NCI-H1436 treated with DMSO at 0.1 percent for 48 hours (cell line): ENCODE measurements at places on chromosomes 13 and 19.

- DNase-seq = no peak
Measured at GRCh38 chr19:37505958-37506386, 767 bp upstream of the ZNF793 start.

GRCh38 chr19:28171983-28172382 lies 1041.0 kb downstream of the UQCRFS1 start:
- no peak for DNase-seq

DNA sequence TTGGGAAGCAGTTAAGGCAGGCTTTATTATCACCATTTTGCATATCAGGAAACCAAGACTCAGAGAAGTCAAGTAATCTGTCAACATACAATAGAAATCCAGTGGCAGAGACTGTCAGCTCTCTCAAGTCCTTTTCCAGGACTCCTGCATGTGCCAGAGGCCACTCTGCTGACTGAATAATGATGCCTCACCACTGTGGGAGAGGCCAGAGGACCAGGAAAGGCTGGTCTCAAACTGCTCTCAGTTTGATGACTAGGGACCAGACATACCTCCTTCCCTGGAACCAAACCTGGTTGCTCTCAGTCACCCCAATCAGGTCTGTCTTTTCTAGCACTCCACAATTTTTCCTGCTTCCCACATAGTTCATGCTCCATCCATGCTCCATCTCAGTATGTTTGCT lies 8.0 kb downstream of the RNASEH2B start:
- DNase-seq = no peak

DNA sequence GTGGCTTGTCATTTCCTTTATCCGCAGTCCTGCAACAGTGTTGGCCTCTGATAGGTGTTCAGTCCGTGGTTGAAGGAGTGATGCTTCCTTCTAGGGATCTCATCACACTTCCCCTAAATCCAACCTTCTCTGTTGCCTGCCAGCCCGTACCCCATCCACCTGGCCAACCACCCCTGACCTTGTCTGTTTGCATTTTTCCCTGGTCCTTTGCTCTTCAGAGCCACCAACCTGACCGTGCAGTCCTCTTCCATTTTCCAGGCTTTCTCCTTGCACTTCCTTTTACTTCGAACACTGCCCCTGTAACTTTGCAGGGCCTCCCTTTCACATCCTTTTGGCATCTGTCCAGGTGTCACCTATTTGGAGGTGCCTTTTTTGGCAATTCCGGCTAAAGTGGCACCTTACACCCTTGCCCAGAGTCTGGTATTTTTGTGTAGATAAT lies 696 bp downstream of the ZNF460 start:
- no peak for DNase-seq

DNA sequence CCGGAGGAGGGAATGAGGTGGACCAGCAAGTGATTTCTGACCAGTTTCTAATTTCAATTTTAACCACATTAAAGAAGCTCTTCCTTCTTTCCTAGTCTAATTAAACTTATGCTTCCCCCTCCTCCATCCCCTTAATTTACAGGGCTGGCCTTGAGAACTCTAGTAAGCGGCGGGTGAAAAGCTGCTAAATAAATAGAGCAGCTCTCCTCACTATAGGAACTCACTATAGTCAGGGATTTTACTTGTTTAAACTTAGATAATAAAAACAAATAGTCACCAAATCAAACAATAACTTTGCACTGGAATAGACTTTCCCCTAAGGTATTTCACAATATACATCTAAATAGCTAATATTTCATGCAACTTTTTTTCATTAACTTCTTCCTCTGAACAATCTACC lies 1838.2 kb upstream of the PRR20A start:
- DNase-seq = no peak

DNA sequence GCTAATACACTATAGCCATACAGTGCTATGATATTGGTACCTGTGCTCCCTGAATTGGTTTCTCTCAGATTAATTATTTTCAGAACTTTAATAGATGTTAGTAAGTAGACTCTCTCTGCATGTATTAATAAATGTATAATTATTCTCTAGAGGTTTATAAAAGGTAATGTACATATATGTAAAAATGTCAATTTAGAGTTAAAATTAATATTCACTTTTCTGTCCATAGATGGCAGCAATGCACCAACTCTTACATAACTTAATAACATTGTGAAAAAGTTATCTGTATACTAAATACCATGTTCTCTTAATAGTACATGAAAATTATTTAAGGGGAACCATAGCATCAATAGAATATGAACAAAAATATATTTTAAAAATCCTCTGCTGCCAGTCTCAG lies 515.0 kb upstream of the KLHL1 start:
- DNase-seq = no peak

DNA sequence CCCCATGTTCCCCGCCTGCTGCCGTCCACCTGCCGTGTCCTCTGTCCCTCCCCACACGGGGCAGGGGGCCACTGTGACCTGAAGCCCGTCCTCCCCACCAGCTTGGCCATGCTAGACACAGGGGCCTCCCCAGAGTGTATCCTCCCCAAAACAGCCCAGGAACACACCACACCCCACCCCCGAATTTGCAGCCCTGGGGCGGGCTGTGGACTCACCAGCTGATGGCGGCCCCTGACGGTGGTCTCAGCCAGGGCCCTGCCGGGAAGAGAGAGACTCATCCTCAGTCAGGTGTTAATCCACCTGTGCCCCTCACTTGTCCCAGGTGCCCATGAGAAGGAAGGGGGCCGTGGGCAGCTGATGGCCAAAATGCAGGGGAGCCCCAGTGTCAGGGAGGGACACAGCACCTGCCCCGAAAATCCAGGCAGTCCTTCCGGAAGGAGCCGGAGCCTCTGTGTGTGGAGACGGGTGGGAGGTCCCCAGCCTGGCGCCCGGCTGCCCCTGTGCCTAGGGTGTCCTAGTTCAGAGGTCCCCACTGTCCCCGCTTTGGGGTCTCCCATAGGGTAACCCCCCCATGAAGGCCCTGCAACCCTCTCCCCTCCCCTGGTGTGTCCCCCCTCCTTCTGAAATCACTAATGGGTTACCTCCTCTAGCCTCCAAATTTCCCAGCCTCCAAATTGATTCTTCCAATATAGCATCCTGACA lies 39.3 kb upstream of the TCF3 start:
- no peak for DNase-seq

GRCh38 chr13:40469581-40470310 lies 196.7 kb downstream of the FOXO1 start:
- no peak for DNase-seq

DNA sequence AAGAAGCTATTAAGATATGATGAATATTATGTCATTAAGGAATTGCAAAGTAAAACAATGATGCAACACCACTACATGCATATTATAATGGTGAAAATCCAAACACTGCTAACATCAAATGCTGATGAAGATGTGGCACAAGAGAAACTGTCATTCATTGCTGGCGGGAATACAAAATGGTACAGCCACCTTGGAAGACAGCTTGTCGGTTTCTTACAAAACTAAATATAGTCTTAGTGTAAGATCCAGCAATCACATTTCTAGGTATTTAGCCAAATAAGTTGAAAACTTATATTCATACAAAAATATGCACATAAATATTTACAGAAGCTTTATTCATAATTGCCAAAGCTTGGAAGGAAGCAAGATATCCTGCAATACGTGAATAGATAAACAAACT lies 114.9 kb upstream of the EDNRB start:
- DNase-seq = no peak

DNA sequence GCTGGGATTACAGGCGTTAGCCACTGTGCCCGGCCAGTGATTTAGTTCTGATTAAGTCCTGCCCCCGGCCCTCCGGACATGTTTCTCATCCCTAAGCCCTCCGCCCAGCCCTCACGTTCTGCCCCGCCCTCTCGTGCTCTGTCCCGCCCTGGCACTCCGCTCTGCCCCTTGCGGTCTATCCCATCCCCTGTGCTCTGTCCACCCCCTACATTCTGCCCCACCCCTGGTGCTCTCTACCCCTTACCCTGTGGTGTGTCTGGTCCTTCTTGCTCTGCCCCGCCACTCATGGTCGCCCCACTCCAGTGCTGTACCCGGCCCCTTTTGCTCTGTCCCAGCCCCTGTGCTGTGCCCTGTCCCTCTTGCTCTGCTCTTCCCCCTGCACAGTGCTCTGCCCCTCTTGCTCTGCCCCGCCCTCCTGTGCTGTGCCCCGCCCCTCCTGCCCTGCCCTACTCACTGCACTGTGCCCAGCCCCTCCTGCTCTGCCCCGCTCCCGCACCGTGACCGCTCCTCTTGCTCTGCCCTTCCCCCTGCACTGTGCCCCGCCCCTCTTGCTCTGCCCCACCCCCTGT lies 3.0 kb downstream of the GTPBP3 start:
- DNase-seq = no peak

DNA sequence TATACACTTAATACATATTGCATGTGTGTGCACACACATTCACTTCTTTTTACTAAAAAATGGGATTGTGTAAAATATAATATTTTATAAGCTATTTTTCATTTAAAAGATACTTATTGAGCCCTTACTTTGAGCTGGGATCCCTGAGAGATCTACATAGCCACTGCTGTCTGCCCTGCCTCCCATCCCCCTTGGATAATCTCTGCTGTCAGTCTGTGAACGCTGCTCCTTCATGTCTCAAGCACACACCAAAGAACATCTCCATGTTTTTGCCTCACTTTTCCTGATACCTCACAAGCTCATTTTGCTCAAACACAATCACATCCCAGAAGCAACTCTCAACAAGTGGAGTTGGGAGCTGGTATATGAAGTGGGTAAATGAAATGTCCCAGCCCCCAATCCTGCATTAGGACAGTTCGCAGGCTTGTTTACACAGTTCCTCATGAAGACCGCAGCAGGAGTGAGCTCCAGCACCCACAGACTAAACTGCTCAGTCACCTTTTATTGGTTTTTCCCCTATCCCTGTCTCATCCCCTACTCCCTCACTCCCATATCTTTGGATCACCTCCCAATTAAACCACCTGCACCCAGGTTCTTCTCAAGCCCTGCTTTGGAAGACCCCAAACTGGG lies 108.3 kb upstream of the FRY start:
- DNase-seq = no peak

- DNase-seq = no peak
Measured at GRCh38 chr19:49553451-49554271, 25.9 kb downstream of the RCN3 start.

GRCh38 chr13:93227878-93228642 lies 1.5 kb downstream of the GPC6 start:
- peak; percentile 54 for DNase-seq

DNA sequence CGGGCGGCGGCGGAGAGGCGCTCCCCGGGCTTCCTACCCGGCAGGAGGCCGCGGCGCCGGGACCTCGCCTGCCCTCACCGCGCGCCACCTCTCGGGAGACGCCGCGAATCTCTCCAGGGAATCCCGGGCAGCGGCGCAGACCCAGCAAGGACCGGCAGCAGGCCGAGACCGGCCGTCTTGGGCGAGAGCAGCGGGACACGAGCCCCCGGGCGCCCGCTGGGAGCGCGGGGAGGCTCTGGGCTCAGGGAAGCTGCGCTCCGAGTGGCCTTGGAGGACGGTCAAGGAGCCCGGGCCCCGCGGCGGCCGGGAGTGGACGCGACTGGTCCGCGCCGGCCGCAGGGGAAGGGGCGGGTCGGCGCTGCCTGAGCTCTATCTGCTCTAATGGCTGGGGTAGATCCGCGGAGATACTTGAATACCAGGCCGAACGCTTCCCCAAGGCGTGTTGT lies 14.7 kb downstream of the CDX2 start:
- DNase-seq = no peak

- DNase-seq = no peak
Measured at GRCh38 chr19:970695-971094, 13.4 kb upstream of the WDR18 start.

GRCh38 chr13:113812178-113813040 lies 51.5 kb downstream of the GAS6 start:
- DNase-seq = no peak

- no peak for DNase-seq
Measured at GRCh38 chr13:47139519-47139918, 242.7 kb upstream of the HTR2A start.

DNA sequence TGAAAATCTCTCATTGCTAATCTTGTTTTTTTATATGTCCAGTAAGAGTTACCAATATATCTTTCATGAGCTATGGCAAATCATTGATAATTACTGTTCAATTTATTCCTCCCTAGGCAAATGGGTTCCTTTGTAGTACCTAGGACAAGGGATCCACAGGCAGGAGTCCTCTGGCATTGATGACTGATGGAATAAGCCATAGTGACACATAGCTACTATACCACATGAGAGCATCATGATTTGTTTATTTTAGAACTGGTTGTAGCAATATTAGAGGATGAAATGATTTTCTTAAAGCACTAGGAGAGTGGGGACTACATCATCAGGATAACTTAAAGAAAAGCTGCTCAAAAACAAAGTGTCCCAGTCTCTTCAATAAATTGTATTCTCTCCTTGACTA lies 21.7 kb upstream of the MAB21L1 start:
- no peak for DNase-seq

GRCh38 chr19:33396701-33397535 lies 23.4 kb downstream of the CEBPG start:
- DNase-seq = no peak

DNA sequence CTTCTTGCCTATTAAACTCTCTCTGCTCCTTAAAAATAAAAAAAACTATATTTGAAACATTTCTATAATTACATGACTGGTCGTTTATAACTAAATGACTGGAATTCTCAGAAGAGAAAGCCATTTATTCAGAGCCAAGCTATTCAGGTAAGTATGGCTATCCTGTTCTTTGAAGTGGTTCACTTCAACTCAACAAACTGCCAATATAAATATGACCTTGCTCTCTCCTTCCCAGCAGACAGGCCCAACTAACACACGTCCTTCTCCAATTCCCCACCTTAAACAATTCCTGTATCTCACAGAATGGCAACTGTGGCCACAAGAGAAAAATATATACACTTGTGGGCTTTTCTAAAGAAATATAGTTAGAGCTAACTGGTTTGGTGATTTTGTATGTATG lies 153.9 kb downstream of the MIPEP start:
- no peak for DNase-seq

GRCh38 chr19:19105365-19106055 lies 32.8 kb downstream of the TMEM161A start:
- DNase-seq = no peak

- DNase-seq = no peak
Measured at GRCh38 chr13:30318026-30318425, 10.7 kb upstream of the KATNAL1 start.

DNA sequence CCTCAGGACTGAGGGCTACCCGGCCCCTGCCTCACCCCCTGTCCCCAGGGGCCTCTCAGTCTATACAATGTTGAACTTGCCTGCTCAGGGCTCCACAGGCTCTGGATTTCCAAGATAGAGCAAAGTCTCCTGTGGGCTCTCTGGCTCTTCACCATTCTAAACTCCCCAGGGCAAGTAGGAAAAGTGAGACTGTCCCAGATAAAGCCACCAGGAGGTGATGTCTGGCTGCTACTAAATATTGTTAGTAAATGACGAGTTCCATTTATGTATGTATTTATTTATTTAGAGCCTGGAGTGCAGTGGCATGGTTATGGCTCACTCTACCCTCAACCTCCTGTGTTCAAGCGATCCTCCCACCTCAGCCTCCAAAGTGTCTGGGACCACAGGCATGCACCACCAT lies 73.6 kb upstream of the SIAH3 start:
- no peak for DNase-seq

GRCh38 chr13:25380082-25380481 lies 8.3 kb downstream of the ATP8A2 start:
- DNase-seq = no peak
